Stimulated activated CD8-positive, alpha-beta memory T cell treated with anti-CD3 and anti-CD28 coated beads, Interleukin-4, amount 100 ng/mL, for 1 hour (primary cell): ENCODE measurements at places on chromosomes 2 and 18.

- no peak for DNase-seq
Measured at GRCh38 chr2:222448748-222449181, 24.4 kb downstream of the SGPP2 start.

GRCh38 chr2:189628817-189629530 lies 32.3 kb upstream of the ASNSD1 start:
- DNase-seq, result no peak

DNA sequence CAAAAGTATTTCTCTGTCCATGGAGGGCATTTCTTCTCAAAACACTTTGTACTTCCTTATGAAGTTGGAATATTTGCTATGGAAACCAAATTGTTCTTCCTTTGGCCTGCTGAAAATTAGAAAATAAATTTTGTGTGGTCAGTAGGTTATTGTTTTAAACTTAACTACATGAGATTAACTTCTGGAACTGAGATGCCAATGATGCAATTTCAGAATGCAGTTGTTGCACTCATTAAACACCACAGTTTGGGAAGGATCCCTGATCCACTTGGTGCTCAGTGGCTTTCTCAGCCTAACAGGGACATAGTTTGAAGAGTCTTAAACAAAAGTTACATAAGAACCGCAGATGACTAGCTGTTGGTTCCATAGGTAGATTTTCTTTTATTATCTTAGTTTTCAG lies 23.3 kb upstream of the IL1R1 start:
- no peak for DNase-seq

DNA sequence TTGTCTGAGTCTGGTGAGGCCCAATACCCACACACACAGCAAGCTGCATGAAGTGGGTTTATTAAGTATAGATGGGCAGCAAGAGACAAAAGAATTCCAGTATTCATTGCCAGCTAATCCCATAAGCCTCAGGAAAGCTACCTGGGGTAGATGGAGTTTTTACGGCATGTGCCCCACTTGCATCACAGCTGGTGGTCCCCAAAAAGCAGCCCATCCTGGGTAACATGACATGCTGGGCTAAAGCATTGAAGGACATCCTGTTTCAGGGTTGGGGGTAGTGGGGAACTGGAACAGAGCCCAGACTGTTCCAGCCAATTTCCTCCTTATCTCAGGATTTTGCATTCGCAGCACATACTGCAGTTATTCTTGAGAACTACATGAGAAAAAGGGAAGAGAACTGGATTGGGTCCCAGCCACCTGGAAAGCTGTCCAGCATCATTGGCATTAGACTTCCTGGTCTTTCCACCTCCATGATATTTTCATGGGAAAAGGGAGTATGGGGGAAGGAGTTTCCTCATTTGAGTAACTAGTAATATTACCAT lies 240.1 kb upstream of the MMADHC start:
- DNase-seq, result no peak

DNA sequence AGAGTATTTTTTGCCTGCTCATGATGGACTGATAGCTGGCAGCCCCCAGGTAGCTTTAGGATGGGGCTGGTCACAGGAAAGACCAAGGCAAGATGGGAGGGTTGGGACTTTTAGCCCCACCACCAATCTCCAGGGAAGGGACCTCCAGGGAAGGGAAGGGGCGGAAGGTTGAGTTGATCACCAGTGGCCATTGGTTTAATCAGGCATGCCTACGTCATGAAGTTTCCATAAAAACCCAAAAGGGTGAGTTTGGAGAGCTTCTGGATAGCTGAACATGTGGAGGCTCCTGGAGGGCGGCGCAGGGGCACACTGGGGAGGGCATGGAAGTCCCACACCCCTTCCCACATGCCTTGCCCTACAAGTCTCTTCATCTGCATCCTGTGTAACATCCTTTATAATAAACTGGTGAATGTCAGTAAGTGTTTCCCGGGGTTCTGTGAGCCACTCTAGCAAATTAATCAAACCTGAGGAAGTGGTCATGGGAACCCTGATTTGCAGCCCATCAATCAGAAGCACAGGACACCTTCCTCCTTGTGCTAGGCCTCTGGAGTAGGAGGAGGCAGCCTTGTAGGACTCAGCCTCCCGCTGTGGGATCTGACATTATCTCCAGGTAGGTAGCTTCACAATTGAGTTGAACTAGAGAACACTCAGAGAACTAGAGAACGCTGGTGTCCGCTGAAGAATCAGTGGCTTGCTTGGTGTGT lies 30.3 kb downstream of the RAB31 start:
- DNase-seq, result no peak

DNA sequence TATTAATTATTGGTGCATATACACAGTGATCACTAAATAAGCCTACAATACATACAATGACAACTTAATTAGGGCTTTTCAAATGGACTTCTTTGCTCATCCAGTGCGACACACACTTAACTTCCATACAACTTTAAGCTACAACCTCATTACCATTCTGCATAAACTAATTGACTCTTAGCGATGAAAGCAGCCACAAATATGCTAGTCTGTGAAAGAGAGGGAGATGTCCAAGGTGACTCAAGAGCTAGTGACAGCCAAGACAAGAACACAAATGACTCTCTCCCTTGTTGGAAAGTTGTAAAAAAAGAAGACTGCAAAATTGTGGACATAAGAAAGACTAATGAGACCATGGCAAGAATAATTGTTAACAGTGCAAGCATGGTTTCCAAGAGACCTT lies 264.8 kb downstream of the ARHGAP15 start:
- no peak for DNase-seq

DNA sequence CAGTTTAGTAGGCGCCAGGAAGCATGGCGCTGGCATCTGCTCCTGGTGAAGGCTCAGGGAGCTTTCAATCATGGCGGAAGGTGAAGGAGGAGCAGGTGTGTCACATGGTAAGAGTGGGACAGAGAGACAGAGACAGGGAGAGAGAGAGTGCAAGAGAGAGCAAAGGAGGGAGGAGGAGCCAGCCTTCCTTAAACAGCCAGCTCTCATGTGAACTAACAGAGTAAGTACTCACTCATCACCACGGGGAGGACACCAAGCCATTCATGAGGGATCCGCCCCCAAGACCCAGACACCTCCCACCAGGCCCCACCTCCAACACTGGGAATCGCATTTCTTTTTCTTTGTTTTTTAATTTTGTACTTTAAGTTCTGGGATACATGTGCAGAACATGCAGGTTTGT lies 40.8 kb upstream of the CLASP1 start:
- no peak for DNase-seq

DNA sequence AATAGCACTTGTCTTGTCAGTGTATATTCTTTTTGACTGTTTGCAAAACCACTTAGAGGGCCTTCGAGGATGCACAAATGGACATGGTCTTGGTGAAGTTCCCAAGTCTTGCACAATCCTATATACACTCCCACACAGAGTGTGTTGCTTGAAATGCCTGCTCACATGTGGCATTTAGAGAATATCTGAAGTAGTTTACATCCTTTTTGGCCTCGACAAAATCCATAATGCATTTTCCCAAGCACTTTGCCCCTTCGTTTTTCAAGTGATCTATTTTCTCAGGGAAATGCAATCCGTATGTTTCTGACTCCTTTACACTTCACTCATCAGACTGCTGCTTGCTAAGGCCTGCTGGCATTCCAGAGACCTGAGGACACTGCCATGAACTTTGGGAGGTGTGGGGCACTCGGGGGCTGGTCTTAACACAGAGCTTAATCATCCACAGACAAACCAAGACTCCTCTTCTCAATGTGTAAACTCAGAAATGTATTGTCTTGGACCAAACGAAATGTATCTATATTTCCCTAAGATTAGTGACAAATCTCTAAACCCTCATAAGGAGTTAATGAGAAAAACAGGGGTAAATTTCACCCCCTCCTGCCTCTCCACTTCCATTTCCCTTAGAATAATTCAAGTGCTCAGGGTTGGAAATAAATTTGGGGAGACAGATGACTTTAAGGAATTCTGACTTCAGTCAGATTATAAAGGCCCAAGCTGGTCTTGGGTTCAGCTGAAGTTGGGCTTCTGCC lies 219.3 kb upstream of the APCDD1 start:
- no peak for DNase-seq

GRCh38 chr18:32612651-32613050 lies 142.0 kb upstream of the GAREM1 start:
- DNase-seq, result no peak

GRCh38 chr2:41151746-41152145 lies 699.9 kb upstream of the SLC8A1 start:
- no peak for DNase-seq

GRCh38 chr2:220276741-220277444 lies 649.5 kb downstream of the SLC4A3 start:
- no peak for DNase-seq

GRCh38 chr18:892316-892715 lies 12.4 kb upstream of the ADCYAP1 start:
- no peak for DNase-seq

DNA sequence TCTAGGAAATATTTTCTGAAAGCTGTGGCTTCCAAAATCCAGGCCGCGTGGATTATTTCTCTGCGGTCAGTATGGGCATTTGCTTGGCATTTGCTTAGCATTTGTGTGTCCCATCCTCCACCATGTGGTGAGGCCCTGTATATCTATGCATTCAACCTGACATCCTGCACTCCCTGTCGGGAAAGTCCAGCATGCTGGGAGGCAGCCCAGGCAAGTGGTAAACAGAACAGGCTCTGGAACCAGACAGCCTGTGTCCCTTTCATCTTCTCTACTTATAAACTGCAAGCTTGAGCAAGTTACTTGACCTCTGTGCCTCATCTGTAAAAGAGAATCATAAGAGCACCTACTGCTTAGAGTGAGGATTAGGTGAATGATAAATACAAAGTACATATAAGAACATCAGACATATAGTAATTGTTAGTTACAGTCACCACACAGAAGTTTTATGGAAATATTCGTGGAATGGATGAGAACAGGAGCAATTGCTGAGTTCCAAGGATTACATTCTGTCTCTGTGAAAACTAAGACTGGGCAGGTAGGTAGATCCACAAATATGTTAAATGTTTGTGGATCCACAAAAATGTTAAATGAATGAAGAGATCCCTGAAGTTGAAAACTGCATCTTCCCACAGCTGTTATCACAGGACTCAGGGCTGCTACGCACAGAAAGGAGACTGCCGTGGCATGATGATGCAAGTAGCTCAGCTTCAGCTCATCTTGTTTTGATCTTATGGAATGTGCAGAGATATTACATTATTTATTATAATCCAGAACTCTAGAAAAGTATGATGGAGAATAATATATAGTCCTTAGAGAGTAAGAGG lies 317.0 kb upstream of the MMADHC start:
- no peak for DNase-seq

- no peak for DNase-seq
Measured at GRCh38 chr2:172516299-172516698, 39.6 kb upstream of the PDK1 start.

DNA sequence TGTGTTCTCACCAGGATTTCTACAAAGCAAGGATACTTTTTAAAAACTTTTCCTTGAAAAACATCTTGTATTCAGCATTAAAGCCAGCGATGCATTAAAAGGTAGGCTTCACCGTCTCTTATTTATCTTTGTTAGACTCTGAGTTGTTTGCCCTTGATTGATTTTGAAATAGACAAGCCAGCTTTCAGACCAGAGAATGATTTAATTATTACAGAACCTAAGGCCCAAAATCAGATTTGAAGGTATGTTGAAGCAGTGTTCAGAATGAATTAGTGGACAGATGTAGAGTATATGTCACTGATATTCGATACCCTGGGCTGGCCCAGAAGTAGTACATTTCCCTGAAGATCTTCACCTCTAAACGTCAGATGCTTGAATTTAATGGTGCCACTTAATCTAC lies 136.4 kb downstream of the THSD7B start:
- DNase-seq, result no peak

DNA sequence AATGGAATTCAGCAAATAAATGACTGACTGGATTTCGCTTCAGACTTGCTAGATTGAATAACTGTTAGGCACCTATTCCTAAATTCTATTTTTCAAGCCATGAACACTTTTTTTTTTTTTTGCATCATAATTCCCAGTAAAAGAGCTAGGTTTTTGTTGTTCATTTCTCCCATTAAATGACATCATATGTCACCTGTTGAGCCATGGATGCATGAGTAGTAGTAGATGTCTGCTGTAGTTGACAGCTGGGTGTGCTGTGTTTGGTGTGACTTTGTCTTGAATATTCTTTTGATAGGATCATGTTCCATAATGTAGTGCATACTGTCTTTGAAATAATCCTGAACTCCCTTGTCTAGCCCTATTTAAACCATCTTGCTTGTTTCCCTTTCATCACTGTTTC lies 115.2 kb downstream of the RAB3GAP1 start:
- DNase-seq, result no peak

DNA sequence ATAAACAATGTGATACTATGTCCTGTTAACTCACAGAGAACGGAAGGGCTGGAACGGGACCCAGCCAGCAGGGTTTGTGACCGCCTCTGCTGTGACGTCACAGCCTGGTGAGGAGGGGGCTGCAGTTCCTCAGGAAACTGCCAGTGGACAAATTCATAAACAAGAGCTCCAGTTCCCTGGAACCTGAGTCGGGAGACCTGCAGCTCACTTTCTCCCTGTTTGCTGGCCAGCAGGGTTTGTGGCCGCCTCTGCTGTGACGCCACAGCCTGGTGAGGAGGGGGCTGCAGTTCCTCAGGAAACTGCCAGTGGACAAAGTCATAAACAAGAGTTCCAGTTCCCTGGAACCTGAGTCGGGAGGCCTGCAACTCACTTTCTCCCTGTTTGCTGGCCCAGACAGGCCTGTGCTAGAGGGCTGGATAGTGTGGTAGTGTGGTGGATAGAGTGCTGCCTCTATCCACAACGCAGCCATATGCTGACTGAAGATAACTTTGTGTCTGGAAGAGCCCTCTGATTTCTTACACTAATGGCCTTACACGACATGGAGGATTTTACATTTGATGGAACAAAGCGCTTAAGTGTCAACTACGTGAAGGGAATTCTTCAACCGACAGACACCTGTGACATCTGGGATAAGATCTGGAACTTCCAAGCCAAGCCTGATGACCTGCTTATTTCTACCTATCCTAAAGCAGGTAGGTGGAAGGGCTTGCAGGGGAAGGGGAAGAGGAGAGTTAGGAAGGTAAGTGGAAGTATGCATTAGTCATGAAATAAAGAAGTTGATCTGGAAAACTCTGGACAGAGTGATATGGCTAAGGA lies at the start of gene SULT1C4:
Gene SULT1C4 (plus strand): TSS at position 140 of the 816 bp plus-strand sequence. CDS start 384 bp downstream, at position 524.
- no peak for DNase-seq

- DNase-seq, result no peak
Measured at GRCh38 chr18:59833785-59834184, 66.0 kb upstream of the PMAIP1 start.

- DNase-seq, result no peak
Measured at GRCh38 chr18:22451796-22452195, 34.1 kb upstream of the CTAGE1 start.
